HTR-8/SVneo (cell line): ENCODE measurements at places on chromosomes 2 and 18.
A peak's percentile ranks its signal among the peaks of the same experiment; 100 is the strongest.

GRCh38 chr18:62566199-62566598 is 43.4 kb downstream of the ZCCHC2 start:
- peak; percentile 9 for DNase-seq

GRCh38 chr2:221997100-221997499 is 301.7 kb downstream of the PAX3 start:
- DNase-seq: peak; percentile 85

GRCh38 chr2:135563793-135564192 is 32.5 kb downstream of the R3HDM1 start:
- DNase-seq: no peak

DNA sequence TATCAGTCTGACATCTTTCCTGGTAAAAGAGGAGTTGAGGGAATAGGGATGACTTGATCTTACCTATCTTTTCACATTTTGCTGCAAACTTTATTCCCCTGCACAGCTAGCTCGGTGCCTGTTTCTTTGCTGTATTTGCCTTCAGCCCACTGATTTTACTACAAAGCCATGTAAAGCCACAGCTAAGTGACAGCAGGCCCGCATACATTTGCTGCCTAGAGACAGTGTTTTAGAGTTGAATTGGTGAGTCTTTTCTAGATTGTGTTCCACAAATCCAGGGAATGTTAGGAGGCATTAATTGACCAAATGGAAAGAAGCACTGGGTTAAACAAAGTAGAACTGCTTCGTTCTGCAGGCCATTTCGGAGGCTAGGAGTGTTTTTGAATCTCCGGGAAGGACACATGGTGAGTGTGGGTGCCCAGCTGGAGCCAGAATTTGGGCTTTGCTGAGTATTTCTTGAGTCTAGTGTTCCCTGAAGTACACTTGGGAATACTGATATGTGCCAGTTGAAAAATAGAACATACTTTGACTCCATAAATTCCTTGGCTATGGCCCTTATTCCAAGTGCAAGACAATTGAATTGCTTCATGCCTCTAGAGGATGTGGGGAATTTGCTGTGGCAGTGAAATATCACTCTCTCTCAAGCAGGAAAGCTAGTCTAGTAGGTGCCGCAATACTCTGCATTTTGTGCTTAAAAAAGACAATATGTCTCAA is 329.8 kb downstream of the PTPRM start:
- no peak for DNase-seq

DNA sequence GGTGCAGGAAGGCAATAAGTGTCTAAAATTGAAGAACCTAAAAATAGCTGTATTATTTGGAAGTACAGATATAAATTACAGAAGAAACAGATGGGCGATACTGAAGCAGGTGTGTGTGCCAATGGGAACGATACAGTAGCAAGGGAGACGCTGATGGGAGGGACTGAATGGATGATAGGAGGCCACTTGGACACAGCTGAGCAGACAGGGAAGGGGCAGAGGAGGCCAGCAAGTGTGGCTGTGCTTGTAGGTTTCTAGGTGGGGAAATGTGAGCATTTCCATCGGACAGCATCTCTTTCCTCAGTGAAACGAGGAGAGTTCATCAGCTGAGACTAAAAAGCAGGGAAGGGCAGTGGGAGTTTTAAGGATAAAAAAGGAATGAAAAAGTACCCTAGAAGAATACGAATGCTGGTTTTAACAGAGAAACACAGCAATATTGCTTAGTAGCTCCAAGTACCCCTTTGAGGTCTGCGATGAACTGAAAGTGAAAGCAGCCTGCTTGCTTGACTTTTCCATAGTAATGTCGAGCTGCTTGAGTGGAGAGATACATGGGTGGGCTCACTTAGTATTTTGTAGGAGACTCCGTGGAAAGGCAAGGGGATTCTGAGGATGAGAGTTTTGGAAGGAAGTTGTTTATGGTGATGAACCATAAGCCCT is 91.7 kb upstream of the EPC2 start:
- no peak for DNase-seq

GRCh38 chr2:112163541-112163981 is 25.4 kb downstream of the FBLN7 start:
- DNase-seq: no peak

GRCh38 chr2:191688934-191689695 is 11.2 kb downstream of the NABP1 start:
- no peak for DNase-seq

DNA sequence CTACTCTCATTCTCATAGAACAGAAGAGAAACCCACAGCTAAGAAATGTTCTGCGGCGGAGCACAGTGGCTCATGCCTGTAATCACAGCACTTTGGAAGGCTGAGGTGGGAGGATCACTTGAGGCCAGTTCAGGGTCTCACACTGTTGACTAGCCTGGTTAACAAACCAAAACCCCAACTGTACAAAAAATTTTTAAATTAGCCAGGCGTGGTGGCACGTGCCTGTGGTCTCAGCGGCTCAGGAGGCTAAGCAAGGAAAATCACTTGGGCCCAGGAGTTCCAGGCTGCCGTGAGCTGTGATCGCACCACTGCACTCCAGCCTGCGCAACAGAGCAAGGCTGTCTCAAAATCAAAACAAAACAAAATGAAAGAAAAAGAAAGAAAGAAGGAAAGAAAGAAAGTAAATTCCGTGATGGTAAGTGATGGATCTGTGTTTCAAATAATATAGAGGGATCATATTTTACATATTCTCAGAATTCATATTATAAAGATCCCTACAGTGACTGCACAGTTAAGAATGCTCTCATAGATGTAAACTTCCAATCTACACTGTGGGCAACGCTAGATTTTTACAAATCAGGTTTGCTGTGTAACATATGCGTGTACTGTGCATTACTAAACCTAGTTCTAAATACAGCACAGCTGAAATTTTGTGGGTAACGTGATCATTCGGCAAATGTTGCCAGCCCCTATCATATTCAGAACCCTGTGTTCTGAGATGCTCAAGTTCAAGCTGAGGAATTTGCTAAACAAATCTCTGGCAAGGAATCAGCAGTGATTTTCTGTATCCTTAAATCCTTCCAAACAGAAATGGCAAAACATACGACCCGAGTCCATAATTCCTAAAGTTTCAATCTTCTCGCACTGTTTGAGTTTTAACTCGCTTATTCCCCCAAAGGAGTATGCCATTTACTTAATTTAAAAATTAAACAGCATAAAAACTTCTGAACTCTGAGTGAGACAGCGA is 1.2 kb upstream of the RAB12 start:
- DNase-seq: no peak

DNA sequence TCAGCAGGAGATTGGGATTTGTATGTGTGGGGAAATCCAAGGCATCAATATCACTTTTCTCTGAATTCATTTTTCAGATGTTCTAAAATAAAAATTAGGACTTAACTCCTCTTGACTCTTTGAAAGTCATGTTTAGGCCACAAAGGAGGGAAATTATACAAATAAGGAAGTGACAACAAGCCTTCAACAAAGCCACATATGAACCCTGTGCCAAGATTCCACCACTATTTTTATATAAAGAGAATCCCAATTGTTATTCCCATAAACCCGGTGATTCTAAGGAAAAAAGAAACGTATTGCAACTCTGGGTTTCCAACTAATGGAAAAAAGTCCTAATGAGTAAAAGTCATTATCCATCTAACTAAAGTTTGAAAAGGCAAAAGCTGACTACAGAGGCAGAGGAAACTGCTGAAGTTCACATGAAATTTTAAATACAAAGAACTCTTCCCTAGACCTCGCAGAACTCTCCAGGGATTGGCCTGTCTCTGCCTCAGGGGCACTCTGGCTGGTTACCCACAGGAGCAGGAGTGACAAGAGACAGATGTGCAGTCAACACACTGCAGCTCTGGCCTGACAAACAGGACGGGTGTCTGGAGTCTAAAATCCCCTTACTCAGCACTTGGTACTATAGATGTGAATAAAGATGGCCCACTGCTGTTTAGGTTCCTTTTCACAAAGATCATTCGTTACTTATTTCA is 11.5 kb downstream of the NPC1 start:
- no peak for DNase-seq

GRCh38 chr2:45128580-45128997 is 119.3 kb upstream of the SIX2 start:
- DNase-seq: peak; percentile 92

GRCh38 chr2:239087046-239087710 is 239.3 kb downstream of the TWIST2 start:
- DNase-seq: no peak

- DNase-seq: no peak
Measured at GRCh38 chr2:221943076-221943810, 355.6 kb downstream of the PAX3 start.

DNA sequence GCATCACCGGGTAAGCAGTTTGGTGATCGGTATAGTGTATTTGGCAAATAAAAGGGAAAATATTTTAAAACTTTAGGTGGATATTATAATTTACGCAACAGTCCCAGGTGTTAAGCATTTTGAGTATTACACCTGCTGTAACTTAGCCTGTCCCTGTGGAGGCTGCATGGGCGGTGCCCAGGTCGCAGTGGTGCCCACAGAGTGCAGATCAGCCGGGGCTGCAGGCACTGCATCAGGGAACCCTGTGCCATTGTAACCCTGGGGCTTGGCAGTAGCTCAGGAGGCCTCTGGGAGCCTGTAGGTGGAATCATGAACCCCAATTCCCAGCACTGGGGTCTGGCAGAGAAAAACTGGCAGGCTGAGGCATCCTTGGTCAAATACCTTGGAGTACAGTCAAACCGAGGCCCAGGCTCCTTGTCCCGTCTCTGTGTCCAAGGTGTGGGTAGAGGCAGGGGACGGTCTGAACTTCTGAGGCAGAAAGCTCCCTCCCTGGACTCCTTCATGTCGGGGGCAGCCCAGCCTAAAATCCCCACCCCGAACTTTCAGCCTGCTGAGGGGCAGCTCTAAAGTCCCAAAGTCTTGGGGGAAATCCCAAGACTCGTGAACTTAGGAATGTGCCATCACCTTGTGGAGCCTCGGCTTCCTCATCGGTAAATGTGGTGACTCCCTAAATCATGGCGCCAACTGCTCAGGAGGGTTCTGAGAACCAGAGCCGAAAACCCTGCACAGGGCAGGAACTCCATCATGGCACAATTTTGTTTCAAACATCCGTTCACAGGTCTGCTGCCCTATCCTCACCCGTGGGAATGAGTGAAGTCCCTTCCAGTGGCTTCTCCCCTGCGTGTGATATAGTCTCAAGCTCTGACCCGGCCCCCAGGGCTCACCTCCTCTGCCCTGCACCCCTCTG is 85.7 kb downstream of the INHBB start:
- no peak for DNase-seq

GRCh38 chr18:49473721-49474120 is 13.3 kb upstream of the DYM start:
- DNase-seq: no peak

DNA sequence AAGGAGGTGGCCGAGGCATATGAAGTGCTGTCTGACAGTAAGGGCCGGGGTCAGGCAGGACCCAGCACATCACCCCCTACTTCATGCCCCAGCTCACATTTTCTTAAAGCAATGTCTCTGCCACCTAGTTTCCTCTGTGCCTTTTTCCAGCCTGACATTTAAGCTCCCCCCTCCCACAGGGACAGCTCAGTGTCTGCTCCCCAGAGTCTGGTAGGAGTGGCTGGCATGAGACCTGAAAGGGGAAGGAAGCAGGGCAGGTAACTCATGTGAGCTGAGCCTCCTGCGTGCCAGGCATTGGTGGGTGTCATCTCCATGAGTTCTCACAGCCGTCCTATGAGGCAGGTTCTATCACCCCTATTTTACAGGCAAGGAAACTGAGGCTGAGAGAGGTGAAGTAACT is 1.5 kb downstream of the DNAJB2 start:
- no peak for DNase-seq

- DNase-seq: peak; percentile 4
Measured at GRCh38 chr2:165902934-165903333, 50.6 kb downstream of the TTC21B start.

GRCh38 chr18:78562531-78562961 is 417.1 kb upstream of the SALL3 start:
- no peak for DNase-seq

- peak; percentile 5 for DNase-seq
Measured at GRCh38 chr2:180077295-180077906, 70.3 kb upstream of the CWC22 start.

GRCh38 chr2:154093856-154094255 is 222.1 kb downstream of the GALNT13 start:
- no peak for DNase-seq

DNA sequence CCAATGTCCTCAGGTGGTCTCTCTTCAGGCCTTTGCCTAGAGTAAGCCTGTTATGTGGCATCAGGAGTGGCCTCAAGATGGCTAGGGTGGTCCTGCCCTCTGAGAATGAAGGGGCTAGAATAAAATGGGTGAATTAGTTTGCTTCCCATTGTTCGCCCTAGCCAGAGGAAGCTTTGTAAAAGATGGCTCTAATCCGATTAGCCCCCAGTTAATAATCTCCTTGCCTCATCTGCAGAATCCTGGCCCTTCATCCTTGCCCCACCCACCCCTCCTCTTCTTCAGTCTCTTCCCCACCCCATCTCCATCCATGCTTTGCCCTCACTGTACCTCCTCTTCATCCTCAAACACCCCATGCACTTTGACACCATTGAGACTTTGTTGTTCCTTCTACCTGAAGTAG is 57.4 kb upstream of the LGALSL start:
- no peak for DNase-seq

GRCh38 chr18:12312976-12313375 is 4.9 kb downstream of the TUBB6 start:
- no peak for DNase-seq

- no peak for DNase-seq
Measured at GRCh38 chr2:224799691-224800090, 83.5 kb upstream of the CCDC195 start.

GRCh38 chr18:48123941-48124340 is 193.5 kb upstream of the SMAD2 start:
- DNase-seq: no peak

DNA sequence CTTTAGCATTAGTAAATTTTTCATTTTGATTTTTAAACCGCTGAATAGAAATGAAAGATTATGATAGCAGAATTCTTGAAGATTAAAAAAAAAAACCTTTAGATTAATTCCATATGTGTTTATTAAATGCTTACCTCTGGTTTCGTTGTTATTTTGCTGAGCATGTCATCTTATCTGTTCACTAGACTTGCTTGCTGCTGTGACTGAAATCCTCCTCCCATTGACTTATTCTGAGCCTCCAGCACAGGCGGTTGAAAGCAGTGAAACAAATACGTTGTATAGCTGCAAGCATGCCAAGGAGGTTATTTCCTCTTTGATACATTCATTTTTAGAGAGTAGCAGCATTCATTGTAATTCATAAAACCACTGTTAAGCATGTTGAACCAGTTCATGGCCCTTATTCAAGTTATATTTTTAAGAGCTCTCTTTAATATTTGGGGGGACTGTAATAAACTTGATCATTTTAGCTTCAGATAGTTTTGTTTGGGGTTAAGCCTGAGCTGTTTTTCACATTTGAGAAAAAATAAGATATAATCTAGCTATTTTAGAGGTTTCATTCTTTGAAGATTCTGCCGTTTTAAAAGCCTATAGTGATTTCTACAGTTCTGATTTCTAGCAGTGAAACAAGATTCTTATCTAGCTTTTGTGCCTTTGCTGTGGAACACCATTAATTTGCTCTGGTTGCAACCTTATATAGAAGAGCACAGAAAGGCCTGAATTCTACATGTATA is at the start of gene HTR2B:
TSS of gene HTR2B (minus strand) at position 205 of the 731 bp plus-strand sequence. CDS start 1,278 bp downstream, outside the sequence.
- no peak for DNase-seq

- no peak for DNase-seq
Measured at GRCh38 chr2:242058116-242058680, 188.7 kb downstream of the RTP5 start.

GRCh38 chr2:201733544-201733943 is 35.1 kb upstream of the MPP4 start:
- DNase-seq: no peak

GRCh38 chr2:220646424-220646823 is 925.7 kb downstream of the EPHA4 start:
- no peak for DNase-seq
